Activated T-cell treated with anti-CD3 and anti-CD28 coated beads for 1 hour (primary cell): ENCODE measurements at places on chromosomes 4 and X.
A peak's percentile ranks its signal among the peaks of the same experiment; 100 is the strongest.

- DNase-seq, result no peak
These were observed 54.2 kb upstream of the RASSF6 start for GRCh38 chr4:73674451-73674919.

DNA sequence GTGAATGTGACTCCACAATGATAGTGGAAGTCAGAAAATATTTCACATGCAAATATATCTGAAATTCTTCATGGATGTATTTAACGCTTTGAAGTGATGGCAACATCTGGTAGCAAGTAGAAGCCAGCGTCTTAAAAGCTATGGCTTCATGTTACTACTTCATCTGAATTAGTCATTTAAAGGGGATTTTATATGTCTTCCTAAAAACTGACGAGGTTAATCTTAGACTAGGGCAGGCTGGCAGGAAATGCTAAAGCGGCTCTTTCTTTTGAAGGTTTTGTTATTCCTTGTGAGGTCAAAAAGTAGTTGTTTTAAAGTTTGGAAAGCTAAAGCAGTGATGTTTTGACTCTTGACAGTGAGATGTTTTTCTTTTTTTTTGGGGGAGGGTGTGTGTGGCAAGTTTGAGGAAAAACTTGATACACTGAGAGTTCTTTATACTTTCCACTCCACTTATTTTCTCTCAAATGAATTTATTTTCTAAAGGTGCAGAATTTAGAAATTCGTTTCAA, 22.6 kb downstream of the PLS3 start:
- DNase-seq, result no peak

- no peak for DNase-seq
These were observed 35.1 kb downstream of the PRIMPOL start for GRCh38 chr4:184684491-184685189.

- peak; percentile 1 for DNase-seq
These were observed 204.9 kb downstream of the GBA3 start for GRCh38 chr4:22897520-22898108.

GRCh38 chrX:109501176-109501575, 19.3 kb upstream of the GUCY2F start:
- no peak for DNase-seq

- no peak for DNase-seq
These were observed 3.1 kb upstream of the PCDH10 start for GRCh38 chr4:133145758-133146573.

GRCh38 chr4:65422109-65422508, 248.2 kb downstream of the EPHA5 start:
- DNase-seq, result no peak

DNA sequence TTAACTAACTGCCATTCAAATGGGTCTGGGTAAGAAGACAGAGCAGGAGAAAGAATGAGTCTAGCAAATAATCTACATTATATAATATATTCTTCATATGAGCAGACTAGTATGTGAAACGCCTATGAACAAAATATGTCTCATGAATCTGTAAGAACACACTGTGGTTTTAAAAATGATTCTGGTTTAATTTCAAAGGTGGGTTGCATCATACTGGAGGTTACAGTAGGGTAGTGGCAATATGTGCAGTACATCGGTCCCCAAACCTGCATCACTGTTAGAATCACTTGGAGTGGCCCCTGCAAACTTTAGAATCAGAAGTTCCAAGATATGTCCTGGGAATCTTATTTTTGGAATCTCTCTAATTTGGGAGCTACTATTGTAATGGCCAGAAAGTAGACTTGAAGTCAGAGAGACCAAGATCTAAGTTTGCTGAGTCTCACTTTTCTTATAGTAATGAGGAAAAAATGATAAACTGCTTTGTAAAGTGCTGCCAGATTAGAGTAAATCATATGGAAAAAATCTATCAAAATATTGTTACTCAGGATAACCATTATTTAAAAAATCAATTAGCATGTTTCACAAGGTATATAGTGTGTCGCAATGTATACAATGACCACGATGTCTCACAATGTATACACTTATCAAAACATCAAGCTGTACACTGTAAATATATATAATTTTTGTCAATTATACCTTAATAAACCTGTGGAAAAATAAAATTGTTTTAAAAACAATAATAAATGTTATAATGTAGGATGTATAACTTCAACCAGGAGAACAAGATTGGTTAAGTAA, 37.9 kb upstream of the ARSJ start:
- no peak for DNase-seq

- no peak for DNase-seq
These were observed 1.9 kb downstream of the CHRNA9 start for GRCh38 chr4:40337051-40337450.

- no peak for DNase-seq
These were observed 327.4 kb downstream of the PPP3CA start for GRCh38 chr4:101019941-101020401.

DNA sequence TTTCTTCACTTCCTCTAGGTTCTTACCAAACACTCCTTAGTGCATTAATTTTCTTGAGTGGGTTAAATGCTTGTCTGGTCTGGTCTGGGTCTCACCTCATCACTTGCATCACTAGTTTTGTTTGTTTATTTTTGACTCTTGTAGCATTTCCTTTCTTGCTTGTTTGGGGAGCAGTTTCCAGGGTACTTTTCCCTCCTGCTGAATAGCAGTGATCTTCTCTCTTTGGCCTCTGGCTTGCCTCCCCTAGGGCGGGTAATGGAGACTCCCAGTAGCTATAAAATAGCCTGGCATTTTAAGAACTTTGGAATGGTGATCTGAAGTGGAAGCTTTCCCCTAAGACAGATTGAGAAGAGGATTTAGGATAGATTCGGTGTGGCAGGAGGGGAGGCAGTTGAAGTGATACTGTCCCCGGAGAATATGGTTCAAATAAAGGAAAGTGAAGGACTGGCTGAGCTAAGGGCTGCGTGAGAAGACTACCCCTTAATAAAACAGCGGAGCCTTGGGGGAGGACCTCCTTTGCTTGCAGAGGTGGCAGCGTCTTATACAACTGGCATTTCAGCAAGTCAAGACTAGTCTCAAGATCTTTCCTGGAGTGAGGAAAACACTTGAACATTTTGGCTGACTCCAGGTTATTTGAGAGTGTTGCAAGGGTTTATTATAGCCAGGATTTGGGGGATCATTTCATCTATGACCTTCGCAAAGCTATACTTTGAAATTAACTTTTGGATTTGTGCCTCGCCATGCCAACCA, 190.6 kb downstream of the FRAS1 start:
- DNase-seq, result no peak

DNA sequence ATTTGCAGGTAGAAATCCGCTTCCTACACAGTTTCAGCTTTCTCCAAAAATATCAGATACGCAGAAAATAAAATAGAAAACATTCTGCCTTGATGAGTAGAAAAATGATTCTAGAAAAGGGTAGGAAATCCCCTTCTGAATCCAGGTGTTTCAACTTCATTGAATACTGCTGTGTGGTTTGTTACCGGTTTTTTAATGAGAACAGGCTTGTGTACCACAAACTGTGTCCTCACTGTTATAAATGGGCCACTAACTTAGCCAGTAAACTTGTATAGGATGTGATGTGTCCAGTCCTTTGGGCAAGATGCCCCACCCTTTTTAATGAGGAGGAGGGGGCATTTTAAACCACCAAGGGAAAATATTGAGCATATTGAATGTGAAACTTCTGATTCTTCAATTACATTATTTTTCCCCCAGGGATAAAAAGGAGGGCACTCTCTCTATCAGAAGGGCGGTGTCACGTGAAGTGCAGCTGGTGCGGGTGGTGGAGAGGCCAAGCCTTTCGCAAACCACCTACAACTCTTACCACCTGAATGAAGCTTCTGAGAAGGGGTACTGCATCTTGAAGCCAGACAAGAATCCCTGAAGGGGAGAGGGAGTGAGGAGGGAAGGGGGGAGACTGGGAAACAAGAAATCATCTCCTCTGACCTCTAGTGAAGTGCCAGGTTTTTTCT, 4.5 kb downstream of the CXXC4 start:
- no peak for DNase-seq

GRCh38 chrX:134010690-134011089, 25.3 kb upstream of the GPC3 start:
- DNase-seq, result no peak

DNA sequence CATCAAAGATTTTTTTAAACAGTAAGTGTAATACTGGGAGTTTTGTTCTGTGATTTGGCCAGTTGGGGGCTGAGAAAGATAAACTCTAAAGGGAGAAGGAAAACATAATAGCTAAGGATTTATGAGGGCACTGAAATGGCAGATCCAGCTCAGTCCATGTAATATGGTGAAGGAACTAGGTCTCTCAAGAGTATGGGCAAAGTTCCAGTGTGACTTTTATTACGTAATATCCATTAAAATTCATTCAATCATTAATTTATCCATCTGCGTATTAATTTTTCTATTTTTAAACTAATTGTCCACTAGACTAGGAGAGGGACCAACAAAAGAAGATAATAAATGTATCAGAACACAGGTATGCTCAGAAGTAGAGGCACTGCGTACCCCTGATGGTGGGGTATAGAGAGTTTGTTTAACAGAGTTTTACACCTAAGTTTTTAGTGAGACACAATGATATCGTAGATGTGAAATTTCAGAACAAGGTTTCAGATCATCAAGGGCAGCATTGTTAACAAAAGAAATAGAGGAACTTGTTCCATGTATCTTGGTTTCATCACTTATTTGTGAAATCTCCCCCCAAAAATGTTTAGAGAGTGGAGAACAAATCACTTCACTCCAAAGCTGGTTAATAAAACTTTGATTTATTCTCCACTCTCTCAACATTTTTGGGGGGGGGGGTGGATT, 351.1 kb downstream of the GRXCR1 start:
- no peak for DNase-seq

- no peak for DNase-seq
These were observed 2.6 kb downstream of the CTBP1 start for GRCh38 chr4:1246111-1246881.

- DNase-seq, result no peak
These were observed 93.0 kb downstream of the TSPAN7 start for GRCh38 chrX:38654302-38654701.

DNA sequence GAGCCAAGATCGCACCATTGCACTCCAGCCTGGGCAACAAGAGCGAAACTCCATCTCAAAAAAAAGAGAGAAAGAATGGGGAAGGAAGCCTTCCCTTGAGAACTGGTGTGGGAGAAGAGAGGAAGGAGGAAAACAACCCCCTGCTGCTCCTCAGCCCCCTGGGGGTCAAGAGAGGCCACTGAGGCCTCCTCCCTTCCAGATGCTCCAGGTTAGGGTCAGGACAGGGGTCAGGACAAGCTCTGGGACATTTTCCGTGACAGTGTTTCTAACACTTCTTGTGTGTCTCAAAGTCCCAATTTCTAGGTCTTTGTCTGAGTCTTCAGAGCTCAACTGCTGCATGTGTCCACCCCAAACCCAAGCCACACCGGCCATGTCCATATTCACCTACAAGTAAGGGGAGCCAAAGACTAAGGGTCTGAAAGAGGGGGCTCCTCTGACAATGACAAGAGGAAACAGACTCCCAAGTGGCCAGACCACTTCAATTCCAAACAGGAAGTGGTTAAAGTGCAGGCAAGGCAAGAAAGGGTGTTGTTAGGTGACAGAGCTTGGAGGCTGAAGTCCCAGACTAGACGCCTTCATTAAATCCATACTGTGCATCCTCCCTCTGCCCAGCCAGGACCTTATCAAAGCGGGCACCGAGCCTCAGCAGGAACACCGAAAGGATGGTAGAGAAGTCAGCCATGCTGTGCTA, 8.3 kb downstream of the L1CAM start:
- no peak for DNase-seq

DNA sequence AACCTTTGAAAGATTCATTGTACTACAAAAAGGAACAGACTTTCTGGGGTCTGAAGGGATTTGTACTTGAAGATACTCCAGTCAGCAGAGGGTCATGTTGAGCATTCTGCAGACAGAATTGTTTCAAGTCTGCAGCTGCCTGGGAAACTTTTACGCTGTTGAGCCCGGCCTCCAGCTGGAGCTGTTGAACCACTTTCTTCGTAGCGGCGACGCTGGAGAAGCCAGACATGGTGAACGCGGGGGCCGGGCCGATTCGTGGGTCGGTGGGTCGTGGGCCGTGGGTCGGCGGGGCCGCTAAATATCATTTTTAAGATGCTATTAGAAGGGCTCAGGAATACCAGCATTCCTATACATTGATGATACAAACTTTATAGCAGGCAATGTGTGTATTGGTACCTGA, 12.0 kb upstream of the RTL9 start:
- no peak for DNase-seq

- DNase-seq, result no peak
These were observed 73.2 kb upstream of the UCP1 start for GRCh38 chr4:140641789-140642439.

DNA sequence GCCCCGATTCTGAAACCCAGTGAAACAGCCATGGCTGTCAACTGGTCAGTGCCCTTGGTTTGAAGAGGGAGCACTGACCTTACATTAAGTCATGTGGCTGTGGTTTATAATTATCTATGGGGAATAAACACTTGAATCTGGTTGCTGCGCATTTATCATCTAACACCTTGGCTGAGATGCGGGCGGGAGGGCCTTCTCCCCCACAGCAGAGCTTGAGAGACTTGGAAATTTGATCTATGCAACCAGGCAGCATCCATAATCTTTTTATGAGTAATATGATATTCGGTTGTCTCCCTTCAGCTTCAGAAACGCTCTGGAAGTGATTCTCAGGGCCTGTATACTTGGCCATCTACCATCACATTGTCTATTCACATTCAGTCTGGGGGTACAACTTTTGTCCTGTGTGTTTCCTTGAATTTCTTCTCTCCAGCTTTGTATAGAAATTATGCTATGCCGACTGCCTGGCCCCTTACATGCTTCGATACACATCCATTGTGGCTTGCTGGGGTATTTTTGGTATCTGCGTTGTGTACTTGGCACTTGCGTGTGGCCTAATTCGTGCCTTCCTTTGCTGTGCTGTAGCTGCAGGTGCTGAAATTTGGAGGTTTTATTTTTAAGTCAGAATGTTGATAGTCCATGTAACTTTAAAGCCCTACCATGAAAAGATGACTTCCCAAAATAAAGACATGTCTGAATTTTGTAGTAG, 321.6 kb downstream of the ARHGAP10 start:
- no peak for DNase-seq

GRCh38 chr4:37533286-37534033, 152.7 kb downstream of the RELL1 start:
- DNase-seq, result no peak

- DNase-seq, result no peak
These were observed 113.7 kb downstream of the CHRNA9 start for GRCh38 chr4:40448875-40449274.

GRCh38 chr4:3416270-3416669, 25.5 kb upstream of the HGFAC start:
- no peak for DNase-seq

- DNase-seq, result no peak
These were observed 153.0 kb upstream of the PSAPL1 start for GRCh38 chr4:7587433-7588405.

- DNase-seq, result no peak
These were observed 227.6 kb downstream of the PRDM5 start for GRCh38 chr4:120694973-120695372.
